Fibroblast of the conjunctiva (primary cell): ENCODE measurements at places on chromosomes 2 and 18.
A peak's percentile ranks its signal among the peaks of the same experiment; 100 is the strongest.

DNA sequence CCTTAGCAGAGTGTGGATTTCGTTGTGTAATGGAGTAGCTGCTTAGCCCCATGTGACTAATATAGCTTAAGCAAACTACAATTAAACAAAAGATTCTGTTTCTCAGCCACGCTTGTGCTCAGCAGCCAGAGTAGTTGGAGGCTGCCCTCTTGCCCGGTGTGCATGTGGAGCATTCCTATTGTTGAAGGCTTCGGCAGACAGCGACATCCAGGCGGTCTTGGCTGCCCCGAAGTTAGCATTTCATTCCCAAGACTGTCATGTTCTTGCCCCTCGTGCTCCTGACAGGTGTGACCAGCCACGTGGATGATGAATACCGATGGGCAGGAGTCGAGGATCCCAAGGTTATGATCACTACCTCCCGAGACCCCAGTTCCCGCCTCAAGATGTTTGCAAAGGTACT is 2.4 kb downstream of the IMP4 start:
- DNase-seq = no peak

DNA sequence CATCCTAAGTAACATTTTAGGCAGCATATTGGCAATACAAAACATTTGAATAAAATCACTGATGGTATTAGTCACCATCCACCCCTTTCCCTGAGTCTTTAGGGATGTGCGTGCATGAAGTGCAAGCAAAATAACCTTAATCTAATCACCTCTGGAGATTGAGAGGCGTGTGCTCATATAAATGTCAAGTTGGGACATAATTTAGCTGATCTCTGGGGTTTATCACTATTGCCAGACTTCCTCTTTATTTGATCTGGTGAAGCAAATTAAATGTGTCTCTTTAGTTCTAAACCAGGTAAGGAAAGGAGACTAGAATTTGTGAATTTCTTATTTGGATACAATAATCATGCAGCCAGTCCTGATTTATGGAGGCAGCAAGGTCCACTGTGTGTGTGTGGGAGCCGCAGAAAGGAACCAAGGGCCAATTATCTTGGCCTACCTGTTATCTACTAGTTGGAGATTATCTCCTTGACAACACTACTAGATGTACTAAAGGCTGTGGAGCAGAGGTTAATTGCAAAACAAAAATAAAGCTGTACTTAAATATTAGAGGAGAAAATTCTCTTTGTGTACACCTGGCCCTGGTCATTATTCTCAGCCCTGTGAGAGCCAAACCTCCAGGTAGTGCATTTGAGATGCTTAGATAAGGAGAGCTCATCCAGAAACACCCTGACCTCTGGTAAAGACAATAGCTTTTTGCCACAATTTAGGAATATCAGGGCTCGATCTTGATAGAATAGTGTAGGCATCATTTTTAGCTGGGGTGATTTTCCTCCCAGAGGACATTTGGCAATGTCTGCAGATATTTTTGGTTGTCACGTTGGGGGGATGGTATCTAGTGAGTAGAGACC is 78.2 kb downstream of the HRH4 start:
- DNase-seq = no peak

- DNase-seq = peak; percentile 23
These were observed 413.6 kb downstream of the THSD7B start for GRCh38 chr2:137178951-137179377.

GRCh38 chr2:69059731-69060290 is 46.8 kb downstream of the ANTXR1 start:
- DNase-seq = no peak

DNA sequence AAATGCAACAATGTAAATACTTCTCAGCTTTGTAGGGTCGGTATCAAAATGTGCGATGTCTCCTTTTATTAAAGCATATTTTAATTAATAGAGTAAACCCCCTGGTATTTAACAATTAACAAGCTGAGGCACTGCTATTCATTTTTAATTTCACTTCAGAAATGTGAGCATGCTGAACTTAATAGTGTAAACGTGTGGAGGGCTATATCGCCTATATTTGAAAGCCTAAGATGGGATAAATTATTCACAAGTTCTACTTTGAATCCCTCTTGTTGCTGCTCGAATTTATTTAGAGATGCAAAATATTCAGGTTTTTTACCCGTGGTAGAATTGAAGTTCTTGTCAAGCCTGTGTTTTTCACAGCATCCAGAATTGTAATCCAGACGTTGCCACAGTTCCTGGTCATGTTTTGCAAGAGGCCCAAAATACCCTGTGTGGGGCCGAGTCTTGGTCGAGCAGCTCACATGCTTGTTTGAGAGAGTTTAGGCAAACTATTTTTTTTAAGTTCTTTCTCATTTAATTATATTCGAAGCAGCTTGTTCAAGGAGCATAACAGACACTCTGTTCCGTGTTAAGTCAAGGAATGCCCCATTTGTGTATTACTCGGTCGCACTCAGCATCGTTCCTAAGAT is 2.5 kb downstream of the SALL3 start:
- no peak for DNase-seq

DNA sequence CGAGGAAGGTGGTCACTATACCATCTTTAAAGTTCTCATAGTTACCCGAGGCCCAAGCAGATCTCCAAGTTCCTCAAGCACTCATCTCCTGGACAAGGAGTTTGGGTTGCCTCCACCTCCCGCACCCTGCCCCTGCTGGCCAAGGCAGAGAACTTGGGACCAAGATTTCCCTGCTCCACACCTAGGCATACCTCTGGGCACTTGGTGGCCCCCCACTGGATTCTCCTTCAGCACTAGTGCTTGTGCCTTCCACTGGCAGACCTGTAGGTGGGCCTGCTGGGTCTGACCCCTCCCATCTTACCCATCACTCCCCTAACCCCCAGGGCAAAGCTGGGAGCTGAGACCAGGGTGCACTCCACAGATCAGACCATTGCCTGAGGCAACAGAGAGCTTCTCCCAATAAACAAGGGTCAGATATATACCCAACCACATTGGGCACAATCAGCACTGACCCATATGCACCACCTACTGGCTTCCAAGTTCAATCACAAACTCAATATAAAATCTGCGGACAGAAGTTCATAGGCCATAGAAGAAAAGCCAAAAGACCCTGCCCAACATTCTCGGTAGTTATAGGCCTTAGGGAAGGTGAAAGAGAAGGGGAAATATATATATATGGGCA is 244.2 kb downstream of the EXOC6B start:
- no peak for DNase-seq

- no peak for DNase-seq
These were observed 79.7 kb downstream of the TMEM17 start for GRCh38 chr2:62426154-62426912.

GRCh38 chr2:133821107-133821760 is 253.0 kb upstream of the NCKAP5 start:
- DNase-seq = peak; percentile 37

GRCh38 chr2:119085613-119086012 is 72.9 kb downstream of the C1QL2 start:
- DNase-seq = no peak

GRCh38 chr2:165067643-165068486 is 112.5 kb upstream of the SLC38A11 start:
- DNase-seq = peak; percentile 40

- DNase-seq = peak; percentile 83
These were observed 46.2 kb upstream of the ITGAV start for GRCh38 chr2:186543561-186544131.

DNA sequence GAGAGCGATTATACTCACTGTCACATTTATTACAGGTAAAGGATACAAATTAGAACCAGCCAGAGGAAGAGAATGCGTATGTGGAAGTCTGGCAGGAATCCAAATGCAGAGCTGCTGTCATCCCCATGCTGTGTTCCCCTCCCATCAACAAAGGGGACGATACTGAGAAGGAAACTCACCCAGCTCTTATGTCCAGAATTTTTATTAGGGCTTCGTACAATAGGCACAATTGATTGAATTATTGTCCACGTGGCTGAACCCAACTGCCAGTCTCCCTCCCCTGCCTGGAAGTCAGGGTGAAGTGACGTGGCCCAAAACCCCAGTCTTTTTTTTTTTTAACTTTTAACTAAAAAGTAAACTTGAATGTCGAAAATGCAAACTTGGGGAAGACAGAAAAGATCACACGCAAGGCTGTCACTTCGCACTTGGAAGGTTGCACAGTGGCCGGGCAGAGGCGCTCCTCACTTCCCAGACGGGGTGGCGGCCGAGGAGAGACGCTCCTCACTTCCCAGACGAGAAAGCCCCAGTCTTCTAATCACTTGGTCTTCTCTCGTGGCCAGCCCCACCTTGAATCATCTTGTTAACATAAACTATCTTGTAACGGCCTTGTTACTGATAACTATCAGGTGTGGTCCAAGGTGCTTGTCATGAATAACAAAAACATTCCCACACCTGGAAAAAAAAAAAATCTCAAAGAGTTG is 40.0 kb upstream of the ITSN2 start:
- no peak for DNase-seq

- peak; percentile 1 for DNase-seq
These were observed 256.3 kb upstream of the PKDCC start for GRCh38 chr2:41791523-41791922.

DNA sequence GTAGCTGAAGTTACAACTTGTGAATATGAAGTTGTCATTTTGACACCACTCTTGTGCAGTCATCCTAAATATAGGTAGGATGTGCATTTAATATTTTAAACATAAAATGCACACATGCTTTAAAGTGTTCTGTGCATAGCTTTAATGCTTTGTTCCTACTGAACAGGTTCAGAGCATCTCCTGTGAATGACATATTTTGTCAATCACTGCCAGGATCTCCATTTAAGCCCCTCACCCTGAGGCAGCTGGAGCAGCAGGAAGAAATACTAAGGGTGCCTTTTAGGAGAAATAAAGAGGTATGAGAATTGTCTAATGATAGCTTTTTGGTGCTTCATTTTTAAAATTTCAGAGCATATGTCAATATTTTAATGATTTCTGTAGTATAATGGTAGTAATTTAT is 14.7 kb downstream of the ERLEC1 start:
- DNase-seq = no peak

- DNase-seq = no peak
These were observed 232.2 kb downstream of the TTC32 start for GRCh38 chr2:19669559-19669958.

DNA sequence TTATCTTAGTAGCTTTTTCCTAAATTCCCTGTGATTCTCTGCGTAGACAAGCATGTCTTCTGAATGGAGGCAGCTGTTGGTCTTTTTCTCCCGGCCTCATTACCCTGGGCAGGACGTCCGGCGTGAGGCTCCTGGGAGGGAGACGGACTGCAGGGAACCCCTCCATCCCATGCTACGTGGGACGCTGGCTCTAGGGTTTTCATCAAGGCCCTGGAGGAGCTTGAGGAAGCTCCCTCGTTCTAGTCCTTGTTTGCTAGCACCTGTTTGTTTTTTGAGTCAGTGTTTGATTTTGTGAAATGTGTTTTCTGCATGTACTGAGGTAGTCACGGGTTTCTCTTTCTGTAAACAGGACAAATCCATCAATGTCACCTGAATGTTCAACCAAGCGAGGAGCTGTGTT is 99.3 kb upstream of the TMEM18 start:
- no peak for DNase-seq
